ENCODE measurements at places on chromosomes 1 and 21. TPM values are rescaled to one million over a fixed set of nuclear protein-coding genes. Genes with fewer than 3 reads are reported as not detected.

DNA sequence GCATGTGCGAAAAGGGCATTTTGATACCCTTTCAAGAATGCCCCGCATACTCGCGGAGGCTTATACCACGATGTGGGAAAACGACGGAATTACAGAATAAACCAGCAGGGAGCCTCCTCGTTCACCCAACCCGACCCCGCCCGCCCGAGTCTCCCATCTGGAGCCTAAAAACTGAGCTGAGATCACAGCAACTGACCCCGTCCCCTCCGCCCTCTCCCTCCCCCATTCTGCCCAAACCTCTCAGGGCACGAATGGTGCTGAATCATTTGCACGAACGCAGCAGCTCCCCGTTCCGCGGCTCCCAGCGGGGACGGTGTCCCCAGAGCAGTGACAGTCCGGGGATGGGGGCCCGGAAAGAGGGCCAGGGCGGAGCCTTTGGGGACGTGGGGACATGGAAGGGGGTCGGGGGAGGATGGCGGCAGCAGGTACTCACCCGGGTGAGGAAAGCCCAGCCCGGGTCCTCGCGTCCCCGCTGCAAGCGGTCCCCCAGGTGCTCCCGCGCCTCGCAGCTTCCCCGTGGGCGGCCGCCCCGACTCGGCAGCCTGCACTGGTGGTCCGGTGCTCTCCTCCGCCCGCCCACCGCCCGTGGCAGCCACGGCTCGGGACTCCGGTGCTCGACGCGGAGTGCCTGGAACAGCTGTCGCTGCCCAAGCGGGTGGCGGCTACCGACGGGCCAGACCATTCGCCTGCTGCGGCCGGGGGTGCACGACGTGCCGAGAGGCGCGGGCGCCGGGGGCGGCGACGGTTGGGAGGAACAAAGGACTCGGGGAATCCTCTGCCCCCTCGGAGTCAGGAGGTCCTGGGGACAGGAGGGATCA, at the start of gene TTLL7:
TSS of gene TTLL7 (minus strand) at position 635 of the 818 bp plus-strand sequence. CDS start 46,921 bp downstream, outside the sequence.
- DNase-seq = no peak

DNA sequence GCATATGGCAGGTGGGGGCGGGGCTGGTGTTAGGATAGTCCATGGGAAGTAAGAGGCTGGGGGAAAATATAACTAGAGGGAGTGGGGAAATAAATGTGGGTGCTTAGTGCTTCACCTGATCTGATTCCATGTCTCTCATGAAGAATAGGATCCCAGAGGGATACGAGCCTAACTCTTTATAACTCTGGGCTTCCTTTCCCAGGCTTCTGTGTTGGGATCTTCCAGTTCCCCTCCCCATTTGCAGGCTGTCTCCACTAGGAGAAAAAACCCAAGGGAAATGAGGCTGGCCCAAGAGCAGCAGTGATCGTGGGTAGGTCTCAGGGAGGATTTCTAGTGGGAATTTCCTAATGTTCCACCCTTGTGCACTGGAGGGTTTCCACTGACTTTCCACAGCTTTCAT, 1.6 kb downstream of the KCNJ9 start:
- no peak for DNase-seq

DNA sequence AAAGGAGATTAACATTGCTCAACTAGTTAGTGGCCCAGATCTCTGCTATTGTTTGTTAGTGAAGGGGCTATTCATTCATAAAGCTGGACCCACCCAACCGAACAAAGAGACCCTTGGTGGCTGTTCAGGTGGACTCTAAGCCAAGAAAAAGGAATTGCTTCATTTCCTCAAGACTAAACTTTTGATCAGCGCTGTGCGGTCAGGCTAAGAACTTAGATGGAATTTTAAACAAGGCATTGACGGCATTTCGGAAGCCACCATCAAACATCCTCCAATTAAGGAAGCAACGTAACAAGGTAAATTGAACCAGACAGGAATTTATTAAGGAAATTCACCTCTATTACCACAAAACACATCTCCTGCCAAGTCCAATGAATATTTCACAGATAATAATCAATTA, 19.9 kb upstream of the SHCBP1L start:
- no peak for DNase-seq

DNA sequence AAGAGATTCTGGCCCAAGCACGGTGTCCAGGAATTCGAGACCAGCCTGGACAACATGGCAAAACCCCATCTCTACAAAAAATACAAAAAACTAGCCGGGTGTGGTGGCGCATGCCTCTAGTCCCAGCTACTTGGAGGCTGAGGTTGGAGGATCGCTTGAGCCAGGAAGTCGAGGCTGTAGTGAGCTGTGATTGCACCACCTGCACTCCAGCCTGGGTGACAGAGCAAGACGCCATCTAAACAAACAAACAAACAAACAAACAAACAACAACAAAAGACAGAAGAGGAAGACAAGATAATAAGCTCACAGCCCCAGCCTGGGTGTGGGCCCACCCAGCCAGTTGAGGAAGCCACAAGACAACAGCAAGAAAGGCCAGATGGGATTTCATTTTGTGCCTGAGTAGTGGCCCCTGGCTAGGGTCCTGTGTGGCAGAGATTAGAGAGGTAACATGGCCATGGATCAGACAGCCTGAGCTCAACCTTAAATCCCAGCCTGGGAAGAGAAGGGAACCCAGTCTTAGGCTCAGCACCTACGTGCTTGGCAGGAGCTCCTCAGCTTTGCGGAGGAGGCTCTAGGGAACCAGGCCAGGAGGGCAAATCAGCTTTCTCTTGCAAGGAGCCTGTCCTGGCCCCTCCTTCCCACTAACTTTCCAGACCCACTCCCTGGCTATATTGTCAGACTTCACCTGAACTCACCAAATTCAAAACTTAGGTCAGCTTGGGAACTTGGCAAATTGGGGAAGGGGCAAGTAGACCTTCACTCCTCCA, 4.9 kb upstream of the BEST4 start:
- no peak for DNase-seq

DNA sequence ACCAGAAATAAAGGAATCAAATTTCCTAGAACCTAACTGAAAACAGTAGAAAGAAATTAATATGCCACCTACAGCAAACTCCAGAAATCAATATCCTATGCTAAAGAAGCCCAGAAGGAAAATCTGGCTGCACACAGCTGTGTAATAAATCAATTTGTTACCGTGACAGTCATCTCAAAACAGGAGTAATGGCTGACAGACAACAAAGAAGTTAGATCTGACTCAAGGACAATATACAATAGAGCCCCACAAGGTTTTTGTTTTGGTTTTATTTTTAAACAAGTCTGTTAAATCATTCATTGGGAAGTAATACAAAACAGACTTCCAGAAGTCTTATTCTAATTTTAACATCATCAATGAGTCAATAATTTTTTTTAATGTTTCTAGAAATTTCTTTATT, 168.4 kb downstream of the RERE start:
- no peak for DNase-seq

- DNase-seq = no peak
Observed at GRCh38 chr1:93440706-93441105, 7.2 kb upstream of the FNBP1L start.

GRCh38 chr1:224623310-224623714, 7.2 kb downstream of the CNIH3 start:
- no peak for DNase-seq

DNA sequence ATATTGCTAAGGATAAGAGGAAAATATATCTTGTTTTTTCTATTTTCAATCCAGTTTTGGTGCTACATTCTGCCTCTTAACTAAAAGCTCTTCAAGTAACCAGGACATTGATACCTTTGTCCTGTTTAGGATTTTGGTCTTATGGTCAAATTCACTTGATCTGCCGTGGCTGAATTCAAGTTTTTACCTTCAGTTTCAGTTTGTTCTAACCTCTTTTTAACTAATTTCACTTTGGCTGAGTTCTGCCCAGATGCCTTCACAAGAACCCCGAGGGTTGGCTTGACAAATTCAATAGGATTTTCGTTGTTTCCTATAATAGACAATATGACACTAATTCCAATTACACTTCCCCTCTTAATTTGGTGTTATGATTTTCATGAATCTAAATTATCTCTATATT, 84.5 kb upstream of the C1orf21 start:
- DNase-seq = no peak

DNA sequence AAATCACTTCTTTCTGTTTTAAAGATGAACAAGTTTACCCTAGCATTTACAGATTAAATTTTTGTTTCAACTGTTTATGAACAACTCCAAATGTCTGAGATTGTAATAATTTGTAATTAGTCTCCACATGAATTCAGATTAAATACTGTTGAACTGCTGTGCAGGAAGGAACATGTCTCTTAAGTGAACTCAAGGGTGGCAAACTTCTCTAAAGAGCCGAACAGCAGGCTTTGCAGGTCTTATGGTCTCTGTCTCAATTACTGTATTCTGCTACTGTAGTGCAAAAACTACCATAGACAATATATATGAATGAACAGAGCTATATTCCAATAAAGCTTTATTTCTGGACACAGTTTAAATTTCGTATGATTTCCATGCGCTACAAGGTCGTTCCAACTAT, 6.6 kb downstream of the RSBN1 start:
- DNase-seq = no peak

GRCh38 chr21:34609244-34609932, 5.5 kb downstream of the RCAN1 start:
- DNase-seq = no peak

GRCh38 chr1:20834780-20835179, 47.7 kb upstream of the HP1BP3 start:
- no peak for DNase-seq

DNA sequence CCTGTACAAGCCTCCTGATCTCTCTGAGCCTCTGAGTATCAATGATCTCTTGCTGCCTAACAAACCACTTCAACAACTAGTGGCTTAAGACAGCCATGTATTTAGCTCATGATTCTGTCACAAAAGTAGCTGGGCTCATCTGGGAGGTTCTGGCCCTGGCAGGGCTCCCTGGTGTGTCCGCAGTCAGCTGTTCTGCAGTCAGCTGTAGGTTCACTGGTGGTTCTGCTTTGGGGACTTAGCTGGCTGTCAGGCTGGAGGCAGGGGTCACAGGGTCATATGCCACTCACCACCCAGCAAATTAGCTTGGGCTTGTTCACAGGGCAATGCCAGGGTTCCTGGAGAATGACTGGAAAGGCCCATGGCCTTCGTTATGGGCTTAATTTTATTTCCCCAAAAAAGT, 64.8 kb downstream of the DISP3 start:
- DNase-seq = no peak

DNA sequence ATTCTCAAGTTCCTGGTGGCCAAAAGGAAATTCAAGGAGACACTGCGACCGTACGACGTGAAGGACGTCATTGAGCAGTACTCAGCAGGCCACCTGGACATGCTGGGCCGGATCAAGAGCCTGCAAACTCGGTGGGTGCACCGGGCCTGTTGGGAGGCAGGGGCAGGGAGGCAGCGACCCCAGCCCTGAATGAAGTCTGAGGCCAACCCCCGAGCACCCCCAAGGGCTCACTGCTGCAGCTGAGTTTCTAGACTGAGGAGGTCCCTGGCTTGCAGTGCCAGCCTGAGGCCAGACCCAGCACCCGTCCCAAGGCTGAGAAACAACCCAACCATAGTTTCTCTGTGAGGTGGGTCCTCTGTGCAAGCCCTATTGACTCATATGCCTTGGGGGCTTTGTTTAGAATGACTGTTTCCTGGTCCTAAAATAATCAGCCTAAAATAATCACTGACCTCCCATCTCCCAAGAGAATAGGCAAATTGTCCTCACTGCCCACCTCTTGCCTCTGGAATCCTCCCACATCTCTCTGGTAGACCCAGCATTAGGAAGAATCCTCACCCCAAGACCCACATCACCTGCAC, 27.1 kb downstream of the CITED4 start:
- no peak for DNase-seq

DNA sequence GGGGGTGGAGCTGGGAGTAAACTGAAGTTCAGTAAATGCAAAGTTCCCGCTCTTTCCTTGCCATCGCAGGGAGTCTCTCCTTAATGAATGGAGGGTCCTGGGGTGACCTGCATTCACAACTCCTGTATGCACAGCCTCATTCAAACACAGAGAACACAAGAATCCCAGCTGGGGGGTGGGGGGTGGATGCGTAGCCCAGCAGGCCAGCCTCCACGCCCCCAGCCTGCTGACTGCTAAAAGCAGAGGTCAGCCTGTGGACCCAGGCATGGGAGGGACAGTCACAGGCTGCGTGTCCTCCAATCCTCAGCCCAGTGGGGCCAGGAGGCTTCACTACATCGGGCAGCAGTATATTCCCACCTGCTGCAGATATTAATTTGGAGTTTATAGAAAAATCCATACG, 263.1 kb downstream of the GRIK3 start:
- no peak for DNase-seq

DNA sequence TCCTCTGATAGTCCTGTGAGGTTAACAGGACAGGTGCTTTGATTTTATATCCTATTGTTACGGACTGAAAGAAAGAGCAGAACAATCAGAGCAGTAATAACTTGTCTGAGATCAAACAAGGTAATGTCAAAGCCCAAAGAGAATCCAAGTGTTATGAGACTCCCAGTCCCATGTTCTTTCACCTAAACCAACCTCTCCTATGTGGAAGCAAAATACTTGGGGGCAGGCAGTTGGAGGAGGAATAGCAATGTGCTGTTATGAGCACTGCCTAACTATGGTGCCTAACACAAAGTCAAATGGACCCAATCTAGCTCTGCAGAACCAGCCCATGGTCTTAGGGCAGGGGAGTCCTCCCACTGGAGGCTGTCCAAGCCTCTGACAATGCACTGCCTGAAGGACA, 28.1 kb downstream of the ACBD3 start:
- DNase-seq = no peak

- DNase-seq = peak; percentile 96
Observed at GRCh38 chr1:153752571-153753195, 22.5 kb upstream of the SLC27A3 start.

- DNase-seq = peak; percentile 49
Observed at GRCh38 chr1:42963378-42964043, 4.8 kb upstream of the SLC2A1 start.

GRCh38 chr1:158150523-158150922, 30.2 kb upstream of the CD1D start:
- no peak for DNase-seq

DNA sequence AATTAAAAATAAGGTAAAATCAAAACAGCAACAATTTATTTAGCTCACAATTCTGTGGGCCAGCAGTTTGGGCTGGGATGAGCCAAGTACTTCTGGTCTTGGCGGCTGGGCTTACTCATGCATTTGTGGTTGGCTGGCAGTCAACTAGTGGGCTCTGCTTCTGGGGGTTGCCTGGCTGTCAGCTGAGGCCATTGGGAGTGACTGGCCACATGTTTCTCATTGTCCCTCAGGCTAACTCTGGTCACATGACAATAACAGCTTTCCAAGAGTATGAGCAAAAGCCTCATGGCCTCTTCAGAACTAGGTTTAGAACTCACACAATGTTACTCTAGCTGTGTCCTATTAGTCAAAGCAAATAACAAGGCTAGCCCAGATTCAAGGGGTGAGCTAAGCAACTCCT, 15.6 kb upstream of the CHIA start:
- no peak for DNase-seq

The RPTN gene
- total RNA-seq = 0.25 TPM

The SH3BP5L gene
- 18.7 TPM for total RNA-seq

The PKLR gene
- not detected for total RNA-seq

The SIPA1L2 gene
- 48.9 TPM for total RNA-seq

The FCRL1 gene
- 0.49 TPM for total RNA-seq

The LCE6A gene
- total RNA-seq = not detected

The CYP4X1 gene
- 17.9 TPM for total RNA-seq

The TNFRSF18 gene
- total RNA-seq = 4.4 TPM
